ENCODE measurements at places on chromosomes 6 and 20. TPM values are rescaled to one million over a fixed set of nuclear protein-coding genes. Genes with fewer than 3 reads are reported as not detected.

Gene ALDH8A1
- 0.10 TPM for total RNA-seq

Gene LBP
- not detected for total RNA-seq

Gene STX11
- total RNA-seq = 0.35 TPM

Gene SLC17A1
- total RNA-seq = not detected

Gene ZKSCAN8
- 6.0 TPM for total RNA-seq

Gene PRSS35
- 1.2 TPM for total RNA-seq

DNA sequence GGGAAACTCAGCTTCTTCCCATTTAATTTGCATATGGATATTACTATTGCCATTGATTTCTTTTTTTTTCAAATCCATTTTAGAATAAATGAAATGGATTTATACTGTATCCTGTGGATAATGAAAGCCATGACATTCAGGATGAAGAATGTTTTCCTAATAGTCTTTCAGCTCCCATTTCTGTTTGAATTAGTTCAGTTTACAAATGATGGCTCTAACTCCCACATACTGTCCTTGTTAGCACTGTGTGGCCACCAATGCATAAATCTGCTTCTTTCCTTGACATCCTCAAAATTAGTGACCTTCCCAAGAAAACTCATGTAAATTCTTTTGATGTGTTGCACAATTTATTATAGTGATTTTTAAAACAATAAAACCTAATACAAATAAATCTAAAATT lies 693.2 kb upstream of the GJE1 start:
- no peak for DNase-seq

- no peak for DNase-seq
Measured at GRCh38 chr6:5781966-5782556, 224.7 kb downstream of the NRN1 start.

- DNase-seq = no peak
Measured at GRCh38 chr6:101760843-101761621, 367.5 kb downstream of the GRIK2 start.

- no peak for DNase-seq
Measured at GRCh38 chr6:108036884-108037283, 37.7 kb downstream of the OSTM1 start.

DNA sequence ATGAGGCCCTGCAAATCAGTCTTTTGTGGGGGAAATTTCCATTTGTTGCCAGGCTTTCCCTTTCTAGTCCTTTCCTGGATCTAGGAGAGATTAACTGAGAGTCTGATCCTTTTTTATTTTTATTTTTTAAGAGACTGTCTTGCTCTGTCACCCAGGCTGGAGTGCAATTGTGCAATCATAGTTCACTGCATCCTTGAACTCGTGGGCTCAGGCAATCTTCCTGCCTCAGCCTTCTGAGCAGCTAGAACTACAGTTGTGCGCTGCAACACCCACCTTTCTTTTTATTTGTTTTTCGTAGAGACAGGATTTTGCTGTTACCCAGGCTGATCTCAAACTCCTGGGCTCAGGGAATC lies 22.9 kb downstream of the OR2B2 start:
- no peak for DNase-seq

DNA sequence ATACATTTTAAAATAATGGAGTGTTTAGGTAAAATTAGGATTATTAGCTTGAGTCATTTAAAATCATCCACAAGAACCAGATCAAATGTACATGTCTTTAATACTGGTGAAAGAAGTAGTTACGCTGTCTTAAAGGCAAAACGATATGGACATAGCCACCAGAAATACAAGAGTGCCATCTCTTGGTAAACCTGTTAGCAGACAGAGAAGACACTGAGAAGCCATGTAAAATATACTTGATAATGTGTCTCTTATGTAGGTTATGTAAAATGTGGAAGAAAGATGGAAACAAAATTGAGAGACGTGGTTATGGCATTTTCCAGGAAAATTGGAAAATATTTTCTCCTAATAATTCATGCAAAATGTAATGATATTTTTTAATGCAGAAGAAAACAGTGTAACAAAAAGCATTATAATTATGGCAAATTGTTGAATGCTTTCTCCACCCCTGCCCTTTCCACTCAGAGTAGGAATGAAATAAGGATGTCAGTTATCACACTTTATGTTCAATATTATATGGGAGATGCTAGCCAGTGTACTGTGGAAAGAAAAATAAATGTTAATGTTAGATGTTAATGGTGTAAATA lies 12.2 kb upstream of the SLC17A2 start:
- DNase-seq = no peak

DNA sequence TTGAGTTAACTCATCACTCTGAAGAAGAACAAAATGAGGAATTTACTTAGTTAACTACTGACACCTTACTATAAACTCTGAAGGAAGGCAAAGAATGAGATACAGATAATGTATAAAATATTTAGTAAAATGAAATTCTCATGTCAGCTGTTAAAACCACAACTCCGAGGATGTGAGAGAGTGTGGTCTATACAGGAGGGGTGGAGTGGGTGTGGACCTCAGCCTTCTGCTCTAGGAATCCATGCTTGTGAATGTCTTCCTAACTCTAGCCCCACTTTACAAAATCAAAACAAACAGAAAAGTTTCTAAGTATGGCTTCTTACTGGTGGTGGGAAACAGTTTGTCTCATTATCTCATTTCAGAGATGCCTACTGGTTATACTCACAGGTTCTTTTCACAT lies 14.2 kb downstream of the PPP1R14C start:
- DNase-seq = no peak

DNA sequence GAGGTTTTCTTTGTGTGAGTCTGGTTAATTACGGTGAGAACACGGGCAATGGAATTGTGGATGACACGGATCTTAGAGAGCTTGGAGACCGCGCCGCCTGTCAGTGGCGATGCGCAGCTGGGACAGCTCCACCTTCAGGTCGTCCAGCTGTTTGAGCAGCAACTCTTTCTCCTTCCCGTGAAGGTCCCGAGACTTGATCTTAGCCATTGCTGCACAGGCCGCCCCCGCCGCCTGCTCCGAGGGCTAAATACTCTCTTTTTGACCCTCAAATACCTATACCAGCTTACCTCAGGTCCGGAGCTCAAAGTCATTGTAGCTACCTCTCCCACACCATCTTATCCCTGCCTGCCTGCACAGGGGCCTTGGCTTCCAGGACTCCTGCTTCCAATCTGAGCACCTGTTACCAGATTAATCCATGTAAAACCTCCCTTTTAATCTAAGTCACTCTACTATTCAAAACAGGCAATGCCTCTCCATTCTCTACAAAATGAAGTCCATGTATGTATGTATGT lies 100.2 kb downstream of the PREP start:
- no peak for DNase-seq

GRCh38 chr6:135586388-135586787 lies 88.8 kb upstream of the AHI1 start:
- DNase-seq = no peak

DNA sequence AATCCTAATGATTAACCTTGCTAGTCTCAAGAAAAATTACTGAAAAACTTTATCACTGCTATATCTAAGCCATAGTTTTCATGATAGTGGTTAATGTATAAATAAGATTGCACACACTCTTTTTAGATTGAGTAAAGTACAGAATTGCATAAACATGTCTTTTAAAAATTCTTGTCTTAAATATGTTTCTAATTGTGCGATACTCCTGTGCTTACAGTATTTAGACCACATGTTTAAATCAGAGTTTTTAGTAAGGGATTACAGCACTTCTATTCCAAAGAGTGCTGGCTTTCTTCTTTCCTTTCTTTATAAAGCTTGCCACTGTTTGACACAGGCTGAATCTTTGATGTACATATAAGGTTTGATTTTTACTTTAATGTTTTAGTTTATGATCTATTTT lies 36.8 kb upstream of the RGS17 start:
- DNase-seq = no peak

DNA sequence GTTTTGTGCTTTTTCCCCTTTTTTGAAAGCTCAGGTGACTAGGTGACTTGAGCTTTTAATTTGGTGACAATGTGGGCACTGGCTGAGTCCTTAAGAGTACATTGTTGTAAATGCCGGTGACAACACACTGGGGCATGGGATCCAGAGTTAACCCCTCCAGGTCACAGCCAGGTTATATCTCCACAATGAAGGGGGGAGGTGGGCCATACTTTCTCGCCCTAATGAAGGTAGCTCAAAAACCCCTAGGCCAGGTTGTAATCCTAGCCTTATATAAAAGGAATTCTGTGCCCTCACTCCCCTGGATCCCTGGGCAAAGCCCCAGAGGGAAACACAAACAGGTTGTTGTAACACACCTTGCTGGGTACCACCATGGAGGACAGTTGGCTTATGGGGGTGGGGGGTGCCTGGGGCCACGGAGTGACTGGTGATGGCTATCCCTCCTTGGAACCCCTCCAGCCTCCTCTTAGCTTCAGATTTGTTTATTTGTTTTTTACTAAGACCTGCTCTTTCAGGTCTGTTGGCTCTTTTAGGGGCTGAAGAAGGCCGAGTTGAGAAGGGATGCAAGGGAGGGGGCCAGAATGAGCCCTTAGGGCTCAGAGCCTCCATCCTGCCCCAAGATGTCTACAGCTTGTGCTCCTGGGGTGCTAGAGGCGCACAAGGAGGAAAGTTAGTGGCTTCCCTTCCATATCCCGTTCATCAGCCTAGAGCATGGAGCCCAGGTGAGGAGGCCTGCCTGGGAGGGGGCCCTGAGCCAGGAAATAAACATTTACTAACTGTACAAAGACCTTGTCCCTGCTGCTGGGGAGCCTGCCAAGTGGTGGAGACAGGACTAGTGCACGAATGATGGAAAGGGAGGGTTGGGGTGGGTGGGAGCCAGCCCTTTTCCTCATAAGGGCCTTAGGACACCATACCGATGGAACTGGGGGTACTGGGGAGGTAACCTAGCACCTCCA lies 2.2 kb upstream of the VEGFA start:
- peak; percentile 28 for DNase-seq

DNA sequence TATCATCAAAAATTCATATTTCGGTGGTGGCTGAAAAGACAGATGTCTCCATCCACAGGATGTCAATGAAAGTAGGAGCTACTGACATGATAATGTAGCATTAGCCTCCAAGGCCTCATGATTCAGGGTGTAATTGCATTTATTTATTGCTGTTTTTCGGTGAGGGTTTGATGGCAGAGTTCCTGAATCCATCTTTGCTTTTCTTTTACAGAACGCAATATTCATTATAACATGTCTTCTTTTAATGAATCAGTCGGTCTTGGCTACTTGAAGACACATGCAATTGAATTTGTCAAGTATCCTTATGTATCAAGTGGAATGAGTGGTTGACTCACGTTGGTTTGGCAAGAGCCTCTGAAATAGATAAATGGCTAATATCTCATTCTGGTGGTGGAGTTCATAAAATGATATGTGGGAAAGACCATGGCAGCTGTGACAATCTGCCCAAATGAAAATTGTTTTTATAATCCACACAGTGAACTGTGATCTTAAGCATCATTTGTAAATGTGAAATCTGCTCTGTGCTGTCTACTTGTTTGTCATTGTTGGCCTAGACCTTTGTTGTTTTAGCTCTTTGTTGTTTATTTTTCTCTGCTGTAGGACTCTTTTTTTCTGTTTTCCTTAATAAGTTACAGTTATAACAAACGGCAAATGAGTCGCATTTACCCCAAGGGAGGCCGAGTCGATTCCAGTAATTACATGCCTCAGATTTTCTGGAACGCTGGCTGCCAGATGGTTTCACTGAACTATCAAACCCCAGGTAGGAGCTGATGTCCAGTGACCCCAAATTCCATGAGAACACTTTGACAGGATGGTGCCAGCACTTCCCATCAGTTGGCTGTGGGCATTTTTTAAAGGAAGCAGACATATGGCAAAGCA lies 105.7 kb upstream of the LAMP5 start:
- DNase-seq = peak; percentile 76

DNA sequence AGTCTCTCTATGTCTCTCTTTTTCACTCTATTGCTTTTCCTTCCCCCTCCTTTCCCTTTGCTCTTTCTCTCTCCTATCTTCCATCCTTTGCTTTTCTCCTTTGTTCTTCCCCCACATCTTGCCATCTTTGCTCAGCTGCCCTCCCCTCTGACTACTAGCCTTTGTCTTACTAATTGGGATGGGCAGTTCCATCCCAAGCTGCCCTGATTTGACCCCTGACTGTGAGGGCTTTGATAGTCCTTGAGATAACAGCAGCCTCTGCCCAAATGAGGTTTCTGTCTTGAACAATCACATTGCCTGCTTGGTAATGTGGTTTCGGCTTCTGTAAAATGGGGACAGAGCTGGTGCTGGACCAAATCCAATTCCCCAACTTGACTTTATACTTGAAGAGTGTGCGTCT lies 327.7 kb downstream of the DHX35 start:
- DNase-seq = no peak

- DNase-seq = no peak
Measured at GRCh38 chr6:43359381-43359780, 10.1 kb downstream of the ZNF318 start.

DNA sequence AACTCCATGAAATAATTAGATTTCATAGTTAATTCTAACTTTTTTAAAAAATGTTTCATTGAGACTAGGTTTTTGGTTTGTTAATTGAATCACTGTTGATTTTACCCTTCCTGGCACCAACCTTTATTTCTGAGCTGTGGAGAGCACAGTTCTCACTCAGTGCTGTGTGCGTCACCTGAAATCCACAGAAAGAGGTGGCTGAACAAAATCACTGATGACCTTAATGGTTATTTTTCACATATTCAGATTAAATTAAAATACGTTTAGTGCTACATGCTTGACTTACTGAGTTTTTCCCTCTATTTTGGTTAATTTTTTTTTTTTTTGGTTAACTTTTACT lies 89.4 kb downstream of the SLC16A10 start:
- DNase-seq = no peak

DNA sequence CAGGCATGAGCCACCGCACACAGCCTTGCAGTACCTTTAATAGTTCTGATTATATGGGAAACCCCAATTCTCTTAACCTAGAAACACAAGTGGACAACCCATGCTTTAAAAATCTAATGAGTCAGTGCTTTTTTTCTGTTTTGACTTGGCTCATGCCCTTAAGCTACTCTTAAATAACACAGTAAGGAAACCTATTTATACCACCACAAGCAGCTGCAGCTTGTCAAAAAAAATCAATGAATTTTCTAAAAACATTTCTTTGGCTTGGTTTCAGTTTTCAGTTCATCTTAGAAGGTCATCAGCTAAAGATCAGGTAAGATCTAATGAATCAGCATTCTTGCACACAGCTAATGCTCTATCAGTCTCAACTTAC lies 124.1 kb upstream of the DST start:
- no peak for DNase-seq

DNA sequence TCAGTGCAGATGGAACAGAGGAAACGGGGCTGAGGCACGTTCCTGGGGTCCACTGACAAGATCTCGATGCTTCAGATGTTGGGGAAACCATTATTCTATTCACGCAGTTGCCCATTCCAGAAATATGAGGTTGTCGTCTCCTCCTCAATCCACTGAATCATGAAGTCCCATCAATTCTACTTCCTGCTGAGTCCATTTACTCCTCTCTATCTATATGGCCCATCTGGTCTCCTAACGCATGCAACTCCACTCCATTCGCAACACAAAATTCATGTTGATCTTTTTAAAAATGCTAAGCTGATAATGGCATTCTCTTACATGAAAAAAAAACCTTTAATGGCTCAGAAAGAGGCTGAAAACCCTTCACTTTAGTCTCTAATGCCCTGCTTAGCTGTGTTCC lies 37.5 kb downstream of the MAP3K5 start:
- no peak for DNase-seq

DNA sequence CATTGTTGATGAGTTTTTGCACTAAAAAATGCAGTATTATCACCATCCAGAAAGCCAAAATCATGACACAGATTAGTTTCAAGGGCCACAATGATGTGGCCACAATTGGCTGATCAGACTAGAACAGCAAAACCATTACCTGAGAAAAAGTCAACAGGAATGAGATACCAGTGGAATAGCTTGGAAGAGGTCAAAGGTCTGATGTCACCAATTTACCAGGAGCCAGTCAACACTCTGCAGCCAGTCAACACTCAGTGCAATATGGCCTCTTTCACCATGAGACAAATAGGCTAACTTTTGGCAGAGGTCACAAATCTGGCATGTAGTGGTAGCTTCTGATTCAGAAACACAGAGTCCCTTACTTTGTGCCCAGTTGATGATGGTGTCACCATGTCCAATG lies 7.5 kb upstream of the ASIP start:
- DNase-seq = no peak
